ENCODE measurements at places on chromosomes 2 and 18.

- no peak for DNase-seq
Measured at GRCh38 chr2:202112041-202112440, 39.0 kb downstream of the KIAA2012 start.

DNA sequence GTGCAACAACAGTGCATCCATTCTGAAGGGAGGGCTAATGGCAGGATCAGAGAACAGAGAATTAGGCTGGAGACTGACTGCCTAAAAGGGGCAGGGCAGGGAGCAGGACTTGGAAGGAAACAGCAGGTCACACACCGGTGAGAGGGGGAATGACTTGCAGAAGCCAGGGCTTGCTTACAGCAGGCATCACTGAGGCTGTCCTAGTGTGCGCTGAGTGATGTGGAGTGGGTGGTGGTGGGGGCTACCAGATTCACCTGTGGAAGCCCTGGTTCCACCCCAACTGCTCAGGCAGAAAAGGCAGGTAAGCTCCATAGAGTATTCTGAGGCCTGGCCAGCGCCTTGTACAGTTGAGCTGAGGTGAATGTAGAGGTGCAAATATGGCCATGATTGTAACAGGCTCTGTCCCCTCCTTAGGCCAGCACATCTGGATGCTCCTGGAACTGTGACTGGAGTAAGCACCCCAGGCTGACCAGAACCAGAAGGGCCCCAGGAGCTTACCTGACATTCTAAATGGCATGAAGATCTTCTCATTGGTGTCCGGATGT lies 49.4 kb downstream of the SFXN5 start:
- no peak for DNase-seq

GRCh38 chr2:137937778-137938177 lies 26.5 kb upstream of the HNMT start:
- DNase-seq: no peak

GRCh38 chr2:173872714-173873113 lies 92.5 kb downstream of the SP3 start:
- no peak for DNase-seq

DNA sequence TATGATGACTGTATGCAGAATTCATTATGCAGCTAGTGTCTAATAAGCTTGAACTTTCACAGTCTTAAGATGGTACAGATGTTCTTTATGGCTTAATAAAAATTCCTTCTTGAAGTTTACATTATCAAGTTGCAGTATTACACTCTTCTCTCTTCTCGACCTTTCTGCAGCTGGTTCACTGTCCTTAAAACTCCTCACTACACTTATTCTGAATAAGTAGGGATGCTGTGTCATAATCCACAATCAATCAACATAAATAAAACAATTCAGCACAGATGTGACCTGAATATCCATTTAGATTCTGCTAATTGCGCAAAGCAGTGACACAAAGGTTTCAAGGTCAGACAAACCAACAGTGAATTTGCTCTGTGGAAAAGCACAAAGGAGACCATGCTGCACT lies 356.8 kb downstream of the SUCLG1 start:
- DNase-seq: no peak

GRCh38 chr2:190486037-190486623 lies 48.4 kb downstream of the NEMP2 start:
- DNase-seq: no peak

DNA sequence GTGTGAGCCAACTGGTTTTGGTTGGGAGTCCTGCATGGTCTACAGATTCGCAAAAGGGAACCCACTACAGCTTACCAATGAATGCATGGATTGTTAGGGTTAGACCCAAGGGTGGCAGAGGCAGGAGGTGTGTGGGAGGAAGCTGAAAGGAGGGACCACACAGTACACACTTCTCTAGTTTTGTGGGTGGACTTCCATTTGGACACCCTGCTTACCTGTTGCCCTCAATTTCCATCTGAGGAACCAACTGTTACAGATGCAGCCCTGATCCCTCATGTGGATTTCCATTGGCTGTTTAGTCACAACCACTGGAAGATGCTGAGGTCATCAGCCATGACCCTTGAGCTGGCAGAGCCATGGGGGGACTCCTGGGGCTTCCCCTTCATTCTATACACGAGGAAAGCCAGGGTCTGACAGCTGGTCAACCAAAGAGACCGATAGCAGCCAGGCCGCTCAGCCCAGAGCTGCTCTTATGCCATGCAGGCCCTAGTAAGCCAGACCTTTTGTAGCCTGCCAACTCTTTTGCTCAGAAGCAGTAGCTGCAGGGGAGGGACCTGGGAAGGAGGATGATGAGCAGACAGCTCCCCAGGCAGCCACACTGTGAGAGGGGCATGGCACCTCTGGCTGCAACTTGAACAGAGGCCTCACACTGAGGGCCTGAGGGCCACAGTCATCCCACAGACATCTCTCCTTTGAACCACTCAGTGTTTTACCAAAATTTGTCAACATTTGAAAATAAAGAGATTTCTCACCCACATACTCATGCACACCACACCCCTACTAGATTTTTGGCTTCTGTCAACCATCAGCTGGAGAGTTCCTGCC lies 162.1 kb downstream of the SETBP1 start:
- DNase-seq: no peak

DNA sequence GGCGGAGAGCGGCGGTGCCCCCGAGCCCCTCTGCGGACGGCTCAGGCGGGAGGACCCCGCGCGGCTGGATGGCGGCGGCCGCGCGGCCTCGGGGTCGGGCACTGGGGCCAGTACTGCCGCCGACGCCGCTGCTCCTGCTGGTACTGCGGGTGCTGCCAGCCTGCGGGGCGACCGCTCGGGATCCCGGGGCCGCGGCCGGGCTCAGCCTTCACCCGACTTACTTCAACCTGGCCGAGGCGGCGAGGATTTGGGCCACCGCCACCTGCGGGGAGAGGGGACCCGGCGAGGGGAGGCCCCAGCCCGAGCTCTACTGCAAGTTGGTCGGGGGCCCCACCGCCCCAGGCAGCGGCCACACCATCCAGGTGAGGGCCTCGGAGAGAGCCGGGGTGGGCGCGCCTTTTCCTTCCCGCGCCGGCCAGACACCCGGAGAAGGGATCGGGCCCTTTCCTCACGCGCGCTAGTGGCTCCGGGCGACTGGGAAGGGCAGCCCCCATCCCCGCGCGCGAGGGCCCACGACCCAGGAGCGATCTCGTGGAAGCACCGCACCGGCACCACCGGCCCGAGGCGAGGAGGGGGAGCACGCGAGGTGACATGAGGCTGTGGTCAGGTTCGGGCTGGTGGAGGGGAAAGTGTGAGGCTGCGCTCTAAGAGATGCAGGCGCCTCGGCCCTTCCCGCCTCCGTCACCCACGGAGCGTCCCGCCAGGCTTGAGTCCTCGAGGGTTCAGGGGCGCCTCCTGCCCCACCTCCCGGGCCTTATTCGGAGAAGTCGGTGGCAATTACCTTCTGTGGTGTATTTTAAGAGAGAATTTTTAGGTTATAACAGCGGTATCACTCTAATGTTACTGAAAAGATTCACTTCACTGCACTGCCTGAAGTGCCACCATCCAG lies 607 bp downstream of the LAMA3 start:
- no peak for DNase-seq

DNA sequence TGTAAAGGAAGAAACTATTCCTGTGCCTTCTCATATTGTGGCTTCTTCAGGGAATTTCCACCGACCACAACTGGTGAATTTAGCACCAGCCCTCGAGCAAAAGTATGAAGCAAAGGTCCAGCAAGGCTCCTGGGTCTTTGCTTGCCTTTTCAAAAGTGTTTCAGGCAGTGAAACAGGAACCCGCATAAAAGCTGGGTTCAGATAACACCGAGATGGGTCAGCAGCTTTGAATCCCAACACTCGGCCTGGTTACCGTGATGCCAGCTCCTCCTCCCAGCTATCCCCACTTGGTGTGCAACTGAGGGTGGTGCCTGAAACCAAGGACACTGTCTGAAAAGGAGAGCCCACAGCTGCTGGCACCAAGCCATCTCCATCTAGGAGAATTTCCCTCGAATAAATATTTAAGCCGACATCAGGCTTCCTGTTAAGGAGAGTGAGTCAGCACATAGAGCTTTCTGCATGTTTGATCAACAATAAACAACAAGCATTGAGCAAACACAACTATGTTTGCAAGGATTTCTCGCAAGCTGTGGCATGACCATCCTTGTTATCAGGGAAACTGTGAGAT lies 69.5 kb downstream of the ANTXR1 start:
- DNase-seq: no peak

DNA sequence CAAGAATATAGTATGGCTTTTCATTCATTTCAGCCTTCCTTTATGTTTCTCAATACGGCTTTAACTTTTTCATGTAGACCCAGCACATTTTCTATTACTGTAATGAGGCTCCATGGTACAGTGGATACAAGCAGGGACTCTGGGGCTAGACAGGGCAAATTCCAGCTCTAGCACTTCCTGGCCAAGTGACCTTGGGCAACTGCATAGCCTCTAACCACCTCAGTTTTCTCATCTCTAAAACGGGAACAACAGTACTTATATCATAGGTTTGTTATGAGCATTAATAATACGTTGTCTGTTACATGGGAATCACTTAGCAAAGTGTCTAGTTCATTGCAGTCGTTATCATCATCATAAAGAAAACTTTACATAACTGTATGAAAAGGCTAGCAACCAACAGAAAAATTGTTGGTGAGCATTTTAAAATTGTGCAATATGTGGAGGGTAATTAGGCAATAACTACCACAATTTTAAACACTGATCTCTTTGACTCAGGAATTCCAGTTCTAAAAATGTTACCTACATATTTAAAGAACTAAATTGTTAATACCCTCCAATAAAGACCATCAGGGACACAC lies 13.7 kb upstream of the RMDN2 start:
- no peak for DNase-seq

- no peak for DNase-seq
Measured at GRCh38 chr2:105262651-105263091, 21.1 kb downstream of the GPR45 start.

DNA sequence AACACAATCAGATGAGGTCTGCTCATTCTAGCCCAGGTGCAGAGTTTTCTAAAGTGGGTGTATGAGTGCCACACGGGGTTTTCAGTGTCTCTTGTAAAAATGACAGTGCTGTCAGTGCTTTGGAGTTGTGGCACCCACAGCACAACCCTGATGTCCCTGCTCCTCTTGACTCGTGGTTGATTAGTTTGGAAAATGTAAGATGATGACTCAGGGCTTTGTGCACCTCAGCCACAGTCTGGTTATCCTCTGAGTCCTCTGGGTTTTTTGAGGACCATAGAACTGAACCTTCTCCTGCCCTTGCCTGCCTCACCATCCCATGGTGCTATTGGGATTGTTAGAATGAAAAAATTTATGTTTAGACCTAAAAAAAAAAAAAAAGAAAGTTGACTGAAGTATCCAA lies 105.6 kb downstream of the MYO1B start:
- no peak for DNase-seq

DNA sequence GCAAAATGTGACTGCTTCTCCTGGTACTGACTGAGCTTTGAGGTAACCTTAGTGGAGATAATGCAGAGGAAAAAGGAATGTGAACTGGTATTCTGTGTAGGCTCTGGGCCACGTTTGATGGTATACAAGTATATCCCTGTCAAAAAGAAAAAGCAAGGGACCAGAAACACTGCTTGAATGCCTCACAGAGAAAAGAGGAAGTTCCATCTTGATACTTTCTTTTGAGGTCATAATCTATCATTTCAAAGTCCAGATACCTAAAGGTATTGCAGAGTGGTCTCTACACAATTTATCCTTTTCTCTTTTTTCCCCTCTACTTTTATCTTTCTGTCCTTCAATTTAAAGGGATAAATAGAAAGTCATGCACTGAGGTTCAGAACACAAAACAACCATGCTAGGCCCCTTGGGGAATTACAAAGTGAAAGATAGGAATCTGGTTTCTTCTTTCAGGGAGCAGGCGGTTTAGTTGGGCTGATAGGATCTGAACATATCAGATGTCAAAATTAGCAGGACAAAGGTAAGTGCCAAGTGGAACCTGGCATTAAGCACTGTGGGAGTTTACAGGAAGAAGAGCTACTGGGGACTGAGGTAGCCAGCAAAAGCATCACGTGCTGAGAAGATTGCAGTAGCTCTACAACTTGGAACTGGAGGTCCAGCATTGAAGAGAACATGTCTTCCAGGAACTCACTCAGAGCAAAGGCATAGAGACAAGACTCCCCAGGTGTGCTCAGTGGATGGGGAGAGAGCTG lies 121.2 kb downstream of the LYPD6 start:
- DNase-seq: no peak

- DNase-seq: no peak
Measured at GRCh38 chr2:30219886-30220875, 11.2 kb upstream of the LBH start.

DNA sequence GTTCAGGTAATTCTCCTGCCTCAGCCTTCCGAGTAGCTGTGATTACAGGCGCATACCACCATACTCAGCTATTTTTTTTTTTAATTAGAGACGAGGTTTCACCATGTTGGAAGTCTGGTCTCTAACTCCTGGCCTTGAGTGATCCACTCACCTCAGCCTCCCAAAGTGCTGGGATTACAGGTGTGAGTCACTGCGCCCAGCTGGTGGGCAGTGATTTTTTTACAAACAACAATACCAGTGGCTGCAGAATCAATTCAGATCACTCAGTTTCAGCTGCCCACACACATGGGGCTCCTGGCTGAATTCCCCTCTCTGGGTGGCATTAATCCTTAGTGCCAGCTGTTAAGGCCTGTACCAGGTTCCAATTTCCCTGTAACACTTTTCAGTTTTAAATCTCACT lies 13.3 kb upstream of the CYRIA start:
- no peak for DNase-seq

GRCh38 chr2:70321370-70321769 lies 19.5 kb upstream of the FAM136A start:
- no peak for DNase-seq

GRCh38 chr2:177325554-177325953 lies 61.0 kb upstream of the NFE2L2 start:
- DNase-seq: no peak

DNA sequence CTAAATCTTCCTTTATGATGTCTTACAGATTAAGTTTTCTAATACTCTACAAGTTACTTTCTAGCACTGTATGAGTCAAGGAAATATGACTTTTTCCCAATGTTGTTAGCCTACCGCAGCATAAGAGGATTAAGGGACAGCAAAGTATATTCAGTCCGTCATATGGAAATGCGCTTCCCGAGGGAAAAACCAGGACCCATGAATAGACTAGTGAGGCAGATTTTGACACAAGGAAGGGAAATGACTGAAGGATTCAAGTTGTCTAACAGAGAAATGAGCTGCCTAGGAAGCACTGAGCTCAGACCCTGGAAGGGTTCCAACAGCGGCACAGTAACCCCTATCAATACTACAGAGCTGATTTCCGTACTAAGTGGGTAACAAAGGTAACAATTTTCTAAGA lies 12.0 kb downstream of the SEPTIN10 start:
- no peak for DNase-seq

All from stimulated activated CD8-positive, alpha-beta memory T cell treated with anti-CD3 and anti-CD28 coated beads, Interleukin-15, amount 100 ng/mL, for 4 hours (primary cell).